A549 treated with CpdA at 1 μM for 4 hours (cell line): ENCODE measurements at places on chromosomes 3 and 15. TPM values are rescaled to one million over a fixed set of nuclear protein-coding genes. Genes with fewer than 3 reads are reported as not detected.

Gene RYK
- total RNA-seq, result 28.1 to 34.2 TPM (median 29.3 TPM) in 5 replicates

Gene PPP1R14D
- 0.20 to 0.32 TPM in 2 of 5 replicates, not detected in the others for total RNA-seq

Gene FGF12
- total RNA-seq, result 0.34 to 1.0 TPM (median 0.61 TPM) in 5 replicates

Gene TM6SF1
- total RNA-seq, result 0.05 to 0.10 TPM in 2 of 5 replicates, not detected in the others

Gene APOD
- total RNA-seq, result 0.51 to 0.81 TPM (median 0.59 TPM) in 5 replicates

Gene ALDH1L1
- 0.11 to 0.64 TPM (median 0.23 TPM) in 5 replicates for total RNA-seq

Gene IMPG2
- total RNA-seq, result 0.01 to 0.02 TPM in 2 of 5 replicates, not detected in the others

Gene GHSR
- not detected in 5 replicates for total RNA-seq

Gene SCN5A
- 0.70 to 1.4 TPM (median 0.76 TPM) in 5 replicates for total RNA-seq

Gene PTX3
- total RNA-seq, result 0.57 to 1.2 TPM (median 0.90 TPM) in 5 replicates

Gene RTP1
- total RNA-seq, result not detected in 5 replicates

Gene ADAMTS7
- 2.6 to 4.2 TPM (median 3.2 TPM) in 5 replicates for total RNA-seq

Gene A4GNT
- total RNA-seq, result not detected in 5 replicates

Gene ELL3
- 1.1 to 2.2 TPM (median 1.6 TPM) in 5 replicates for total RNA-seq

Gene GPR62
- 0.07 TPM in 1 of 5 replicates, not detected in the others for total RNA-seq
